ENCODE measurements at places on chromosomes 2 and 18.

DNA sequence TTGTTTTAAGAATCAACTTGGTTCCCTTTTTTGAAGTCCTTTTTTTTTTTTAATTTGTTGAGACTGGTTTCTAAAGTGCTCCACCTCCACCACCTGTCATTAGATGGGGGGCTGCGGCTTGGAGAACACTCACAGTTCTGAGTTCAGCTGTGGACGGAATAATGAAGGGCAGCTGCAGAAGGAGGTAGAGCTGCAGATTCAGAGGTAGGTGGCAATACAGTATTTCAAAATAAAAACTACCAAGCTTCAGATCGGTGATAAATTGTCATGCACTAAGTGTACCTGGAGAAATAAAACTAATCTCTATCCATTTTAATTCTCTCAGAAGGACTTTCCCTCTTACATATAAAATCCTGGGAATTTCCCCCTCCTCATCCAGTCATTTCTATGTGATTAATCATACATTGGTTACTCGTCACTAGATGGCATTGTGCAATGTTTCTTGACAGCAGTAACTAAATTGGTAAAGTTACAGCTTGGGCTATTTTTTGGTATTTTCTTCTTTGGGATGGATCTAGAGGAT, 81.1 kb upstream of the SLC39A10 start:
- DNase-seq: no peak

DNA sequence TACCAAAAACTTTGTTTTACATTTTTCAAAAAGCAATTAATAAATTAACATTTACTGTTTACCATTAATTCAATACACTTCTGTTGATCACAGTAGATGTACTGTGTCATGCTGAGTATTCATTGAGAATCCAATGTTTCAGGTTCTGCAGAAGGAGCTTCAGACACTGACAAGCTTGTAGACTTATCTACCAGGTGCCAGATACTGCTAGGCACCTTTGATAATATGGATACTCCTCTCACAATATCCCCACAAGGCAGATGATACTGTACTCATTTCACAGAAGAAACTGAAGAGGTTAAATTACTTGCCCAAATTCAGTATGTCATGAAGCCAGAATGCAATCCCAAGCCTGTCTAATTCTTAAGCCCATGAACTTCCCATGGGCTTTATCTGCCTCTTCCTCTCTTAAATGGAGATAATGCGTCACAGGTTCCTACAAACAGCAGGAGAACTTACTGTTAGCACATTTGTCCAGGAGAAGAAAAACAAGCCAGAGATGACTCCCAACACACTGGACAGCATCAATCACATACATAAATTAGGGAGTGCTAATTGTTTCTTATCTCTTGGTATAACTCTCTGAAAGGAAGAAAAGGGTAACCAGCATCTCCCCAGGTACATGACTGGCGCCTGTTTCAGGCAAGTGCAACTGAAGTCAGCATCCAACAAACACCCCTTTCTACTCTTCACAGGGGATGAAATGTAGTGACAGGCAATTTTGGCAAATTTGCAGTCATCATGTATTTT, 27.4 kb downstream of the ITSN2 start:
- no peak for DNase-seq

- DNase-seq: no peak
These were observed 50.1 kb downstream of the UBR3 start for GRCh38 chr2:169877398-169877797.

GRCh38 chr18:45826084-45826483, 609 bp downstream of the SIGLEC15 start:
- DNase-seq: no peak

GRCh38 chr2:23690421-23691105, 236.4 kb downstream of the ATAD2B start:
- no peak for DNase-seq

DNA sequence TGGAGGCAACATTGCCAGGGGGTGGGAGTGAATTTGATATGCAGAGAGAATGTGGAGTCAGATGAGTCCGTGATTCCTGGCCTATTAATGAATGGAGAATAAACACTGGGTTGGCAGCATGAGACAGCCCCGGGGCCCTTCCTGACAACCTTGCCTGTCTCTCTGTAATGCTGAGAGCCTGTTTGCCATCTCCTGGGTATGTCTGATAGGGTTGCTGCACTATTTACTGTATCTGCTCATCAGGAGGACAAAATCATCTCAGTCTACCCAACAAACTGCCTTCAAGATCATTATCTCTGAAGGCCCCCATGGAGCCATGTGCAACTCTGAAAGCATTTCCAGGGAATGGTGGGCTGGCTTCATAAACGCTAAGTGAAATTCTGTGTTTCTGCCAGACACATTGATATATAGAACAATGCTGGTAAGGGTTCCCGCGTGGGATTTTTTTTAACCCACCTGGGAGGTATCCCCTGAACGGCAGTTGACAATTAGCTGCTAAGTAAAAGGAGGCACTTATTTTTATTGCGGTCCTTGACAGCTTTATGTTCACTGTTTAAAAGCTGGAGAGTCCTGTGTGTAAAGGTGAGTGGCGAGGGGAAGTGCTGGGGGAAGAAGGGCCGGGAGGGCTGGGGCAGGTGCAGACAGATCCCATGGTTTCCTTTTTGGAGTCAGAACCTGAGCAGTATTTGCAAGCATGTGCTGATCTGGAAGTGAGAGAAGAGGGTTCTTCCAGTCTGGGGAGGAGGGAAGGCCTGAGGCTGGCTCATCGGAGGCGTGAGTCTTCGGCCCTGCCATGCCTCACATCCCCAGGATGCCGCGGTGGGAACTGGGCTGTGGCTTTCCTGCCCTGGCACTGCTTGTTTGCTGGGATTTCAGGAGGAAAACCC, 64.8 kb downstream of the ARHGAP25 start:
- no peak for DNase-seq

DNA sequence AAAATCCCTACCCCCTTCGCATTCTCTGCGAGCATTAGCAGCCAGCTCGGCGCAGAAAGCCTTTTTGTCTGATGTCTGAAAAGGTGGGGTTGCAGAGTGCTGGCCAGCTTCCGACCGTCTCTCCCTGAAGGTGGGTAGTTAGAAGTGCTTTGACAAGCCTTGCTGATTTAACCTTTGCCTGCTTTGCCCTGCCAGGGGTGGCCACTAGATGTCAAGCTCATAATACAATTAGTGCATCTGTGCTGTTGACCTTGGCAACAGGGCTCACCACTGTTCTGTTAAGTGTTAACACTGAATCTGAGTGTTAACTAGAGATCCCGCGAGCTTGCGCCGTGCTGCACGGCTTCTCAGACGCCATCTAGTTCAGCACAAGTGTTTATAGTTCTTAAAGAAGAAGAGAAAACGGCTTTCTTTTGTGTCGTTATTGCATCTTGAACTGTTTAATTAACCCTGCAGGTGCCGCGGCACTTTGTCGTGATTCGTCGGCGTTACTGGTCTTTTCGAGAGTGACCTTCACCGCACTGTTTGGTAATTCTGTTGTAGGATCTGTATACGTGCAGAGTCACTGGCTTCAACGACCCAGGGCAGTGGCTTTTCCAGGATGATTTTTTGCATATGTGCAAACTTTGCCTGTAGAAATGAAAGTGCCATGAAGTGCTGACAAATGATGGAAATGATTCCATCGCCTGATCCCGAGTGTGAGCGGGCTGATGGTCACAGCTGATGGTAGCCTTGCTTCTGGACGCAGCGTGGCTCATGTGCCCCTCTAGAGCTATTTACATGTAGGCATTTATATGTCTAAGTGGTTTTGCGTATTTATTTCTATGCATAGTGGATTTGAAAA, 5.5 kb downstream of the SALL3 start:
- no peak for DNase-seq

DNA sequence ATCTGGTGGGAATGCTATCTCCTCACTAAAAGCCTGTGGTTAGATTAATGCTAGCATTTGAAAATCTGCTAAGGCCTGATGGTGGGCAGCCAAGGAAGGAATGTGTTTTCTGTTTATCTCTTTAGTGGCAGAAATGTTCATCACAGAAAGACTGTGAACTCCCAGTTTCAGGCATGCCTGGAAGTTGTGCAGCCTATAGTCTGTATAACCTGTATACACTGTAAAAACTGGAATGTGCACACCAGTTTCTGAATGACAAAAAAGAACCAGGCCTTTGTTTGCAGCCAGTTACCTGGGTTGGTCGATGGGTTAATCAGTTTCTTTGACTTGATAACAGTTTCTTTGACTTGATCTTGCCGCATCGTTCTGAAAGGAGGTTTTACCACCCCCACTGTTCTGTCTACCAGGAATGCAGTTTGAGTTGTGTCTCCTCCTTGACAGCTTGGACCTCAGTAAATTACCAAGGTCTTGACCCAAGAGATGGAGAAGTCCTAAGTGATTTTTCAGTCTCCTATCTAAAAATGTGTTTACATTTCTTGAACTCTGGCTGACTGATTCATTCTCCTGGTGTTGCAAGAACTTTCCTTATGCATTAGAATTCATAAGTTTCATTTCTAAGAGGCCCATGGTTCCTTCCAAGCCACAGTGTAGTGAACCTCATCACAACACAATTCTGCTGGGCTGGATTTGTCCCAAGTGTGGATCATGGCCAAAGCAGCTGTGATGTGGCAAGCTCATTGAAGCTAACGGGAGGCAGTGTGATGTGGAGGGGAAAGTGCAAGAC, 62.2 kb downstream of the KIAA2012 start:
- no peak for DNase-seq

All from stimulated activated CD8-positive, alpha-beta memory T cell treated with anti-CD3 and anti-CD28 coated beads, Interleukin-12 subunit alpha, Interleukin-12 subunit beta, amount 100 ng/mL, for 4 hours (primary cell).